ENCODE measurements at places on chromosomes 6 and 20.

DNA sequence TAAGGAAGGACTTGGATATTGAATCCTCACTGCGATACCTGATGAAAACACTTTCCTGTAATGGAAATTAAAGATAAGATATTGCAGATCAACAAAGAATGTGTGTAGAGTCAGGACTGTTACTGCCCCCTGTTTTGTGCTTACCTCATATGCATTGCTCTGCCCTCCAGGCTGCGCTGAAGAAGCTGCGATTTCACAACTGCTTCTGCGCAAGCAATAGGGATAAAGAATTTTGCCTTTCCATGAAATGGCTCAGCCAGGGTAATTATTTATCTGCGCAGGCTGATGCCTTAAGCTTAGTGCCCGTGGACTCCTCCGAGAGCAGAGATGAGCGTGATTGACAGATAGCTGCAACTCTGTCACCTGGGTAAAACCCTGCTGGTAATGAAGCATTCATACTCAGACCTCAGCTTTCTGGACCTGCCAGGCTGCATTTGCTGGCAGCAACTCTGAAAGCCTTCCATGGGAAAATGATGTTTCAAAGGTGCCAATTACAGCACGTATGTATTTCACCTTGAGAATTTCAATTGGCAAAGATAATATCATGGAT is 370.6 kb downstream of the SAMD5 start:
- DNase-seq = no peak

DNA sequence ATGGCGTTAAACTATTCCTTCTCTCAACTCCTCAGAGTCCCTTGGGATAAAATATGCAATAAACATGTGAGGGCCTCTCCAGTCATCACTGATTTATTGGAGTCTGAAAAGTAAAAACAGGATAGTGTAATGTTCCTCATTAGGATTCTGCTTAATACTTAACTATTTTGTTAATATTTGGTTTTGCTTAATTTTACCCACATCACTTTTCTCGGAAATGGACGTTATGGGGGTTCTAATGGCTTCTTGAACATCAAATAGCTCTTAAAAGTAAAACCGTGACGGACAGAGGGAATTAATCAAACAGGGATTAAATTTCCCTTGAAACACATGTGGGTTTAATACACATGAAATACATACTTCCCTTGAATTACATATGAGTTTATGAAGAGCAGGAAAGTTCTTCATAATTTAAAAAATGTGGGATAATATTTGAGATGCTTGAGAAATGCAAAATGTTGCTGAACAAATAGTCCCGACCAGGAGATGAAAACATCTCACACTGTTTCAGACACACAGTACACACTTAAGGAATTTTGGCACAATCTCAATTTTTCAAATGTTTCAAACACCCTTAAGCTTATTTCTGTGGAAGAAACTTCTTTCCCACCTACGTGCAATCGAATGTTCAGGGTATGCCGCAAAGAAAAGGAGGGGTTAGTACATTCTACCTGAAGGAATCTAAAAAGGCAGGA is 38.4 kb upstream of the EIF2S2 start:
- no peak for DNase-seq

- no peak for DNase-seq
Measured at GRCh38 chr20:39025883-39026282, 63.7 kb downstream of the DHX35 start.

GRCh38 chr6:81614292-81614691 is 138.2 kb downstream of the TENT5A start:
- no peak for DNase-seq

DNA sequence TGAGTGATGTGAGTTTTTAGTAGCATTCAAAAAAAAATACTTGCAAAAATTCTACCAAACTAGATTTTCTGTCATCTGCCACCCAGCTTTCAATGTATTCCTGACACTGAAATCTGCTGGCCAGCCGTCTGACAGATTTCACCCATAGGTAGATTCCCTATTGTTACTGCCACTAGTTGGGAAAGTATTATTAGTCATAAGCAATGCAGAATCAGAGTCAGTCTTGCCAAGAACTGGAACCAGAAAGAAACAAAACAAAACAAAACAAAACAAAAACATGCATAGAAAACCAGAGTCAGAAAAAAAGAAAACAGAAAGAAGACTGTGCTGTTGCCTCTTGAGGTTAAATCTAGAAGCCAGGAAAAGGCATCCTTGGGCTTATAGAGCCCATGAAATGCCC is 293.1 kb upstream of the KCNQ5 start:
- no peak for DNase-seq

DNA sequence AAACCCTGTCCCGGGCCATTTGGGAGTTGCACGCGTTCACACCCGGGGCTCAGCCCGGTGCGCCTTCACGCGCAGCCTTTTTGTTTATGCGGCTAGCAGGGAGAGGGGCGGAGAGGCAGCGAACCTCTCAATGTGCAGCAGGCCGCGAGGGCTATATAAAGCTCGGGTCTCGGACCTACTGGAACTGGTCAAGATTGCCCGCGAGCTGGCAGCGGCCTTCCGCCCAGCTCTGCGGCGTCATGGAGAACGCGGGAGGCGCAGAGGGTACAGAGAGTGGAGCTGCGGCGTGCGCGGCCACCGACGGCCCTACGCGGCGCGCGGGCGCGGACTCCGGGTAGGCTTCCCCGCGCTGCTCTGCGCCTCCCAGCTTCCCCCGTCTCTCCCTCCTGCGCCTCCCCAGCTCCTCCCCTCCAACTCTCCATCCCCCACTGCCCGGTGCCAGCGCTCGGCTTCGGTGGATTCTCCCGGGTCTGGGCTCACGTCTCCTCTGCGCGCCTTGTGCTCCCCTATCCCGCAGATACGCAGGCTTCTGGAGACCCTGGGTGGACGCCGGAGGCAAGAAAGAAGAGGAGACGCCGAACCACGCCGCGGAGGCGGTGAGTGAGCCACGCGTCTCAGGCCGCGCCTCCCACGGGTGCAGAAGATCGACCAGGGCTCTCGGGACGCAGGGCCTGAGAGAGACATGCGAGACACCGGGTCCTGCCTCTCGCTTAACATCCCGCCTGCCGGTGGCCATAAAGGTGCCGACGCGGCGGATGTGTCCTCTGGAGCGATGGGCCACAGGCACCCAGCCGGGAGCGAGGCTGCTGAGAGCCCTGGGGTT is at the start of gene RIPPLY2:
Gene RIPPLY2, plus strand, starts transcription at position 183 of the 823 bp plus-strand sequence. Its CDS starts 57 bp downstream, at position 240.
- DNase-seq = no peak

DNA sequence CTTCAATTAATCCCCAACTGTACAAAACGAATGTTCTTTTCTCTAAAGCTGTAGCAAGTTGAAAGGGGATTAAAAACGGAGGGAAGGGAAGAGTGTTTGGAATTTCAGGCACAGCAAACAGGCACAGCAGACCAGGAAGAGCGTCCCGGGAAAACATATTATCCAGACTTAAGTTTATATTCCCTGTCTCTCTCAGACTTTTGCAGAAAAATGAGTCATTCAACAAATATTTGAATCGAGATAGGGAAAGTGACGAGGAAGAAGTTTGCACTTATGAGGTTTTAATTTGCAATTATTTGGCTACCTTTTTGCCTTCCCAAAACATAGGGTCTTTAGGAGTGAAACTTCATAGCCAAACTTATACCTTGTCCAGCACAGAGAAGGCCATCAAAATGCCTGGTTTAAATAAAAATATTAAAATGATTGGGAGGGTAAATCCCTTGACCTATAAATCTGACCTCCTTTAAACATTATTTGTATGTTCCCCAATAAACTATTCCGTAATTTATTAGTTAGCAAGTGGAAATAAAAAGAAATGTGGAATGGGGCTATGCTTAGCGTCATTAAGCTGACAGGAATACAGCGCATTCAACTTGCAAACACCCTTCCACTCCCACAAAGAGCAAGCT is 16.0 kb downstream of the HFE start:
- DNase-seq = no peak

GRCh38 chr6:43221046-43221972 is 8.0 kb downstream of the DNPH1 start:
- no peak for DNase-seq

GRCh38 chr20:4896971-4897497 is 104.3 kb downstream of the SLC23A2 start:
- DNase-seq = no peak

- no peak for DNase-seq
Measured at GRCh38 chr6:7939864-7940228, 29.3 kb upstream of the TXNDC5 start.

DNA sequence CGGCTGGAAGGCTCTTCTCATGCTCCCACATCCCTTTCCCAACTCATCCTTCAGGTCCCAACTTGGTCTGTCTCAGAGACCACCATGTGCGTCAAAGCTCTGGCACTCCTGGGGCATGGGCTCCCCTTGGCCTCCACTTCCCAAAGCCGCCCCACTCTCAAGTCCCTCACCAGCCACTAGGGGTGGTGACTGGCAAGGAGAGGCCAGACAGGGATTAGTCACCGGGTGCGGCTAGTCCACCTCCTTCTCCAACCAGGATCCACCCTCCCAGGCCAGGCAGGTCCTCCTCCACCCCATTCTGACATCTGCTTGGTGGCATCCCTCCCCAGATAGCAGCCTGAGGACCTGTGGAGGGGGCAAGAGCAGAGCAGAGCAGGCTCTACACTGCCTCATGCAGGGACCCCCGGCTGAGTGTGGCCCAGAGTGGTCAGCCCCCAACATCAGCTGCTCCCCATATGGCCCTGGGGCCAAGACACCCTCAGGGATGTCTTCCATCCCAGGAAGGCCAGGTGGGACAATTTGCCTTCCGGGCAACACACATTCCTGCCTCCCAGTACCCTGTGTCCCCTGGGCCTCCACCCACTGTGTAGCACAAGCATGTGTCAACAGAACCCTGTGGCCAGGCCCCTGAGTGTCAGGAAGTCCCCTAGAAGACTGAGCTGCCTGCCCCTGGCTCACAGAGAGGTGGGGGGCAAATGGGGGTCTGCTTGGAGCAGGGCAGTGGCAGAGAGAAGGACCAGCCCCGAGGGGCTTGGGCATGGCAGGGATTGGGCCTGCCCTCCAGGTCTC is 29.2 kb downstream of the YTHDF1 start:
- DNase-seq = no peak

DNA sequence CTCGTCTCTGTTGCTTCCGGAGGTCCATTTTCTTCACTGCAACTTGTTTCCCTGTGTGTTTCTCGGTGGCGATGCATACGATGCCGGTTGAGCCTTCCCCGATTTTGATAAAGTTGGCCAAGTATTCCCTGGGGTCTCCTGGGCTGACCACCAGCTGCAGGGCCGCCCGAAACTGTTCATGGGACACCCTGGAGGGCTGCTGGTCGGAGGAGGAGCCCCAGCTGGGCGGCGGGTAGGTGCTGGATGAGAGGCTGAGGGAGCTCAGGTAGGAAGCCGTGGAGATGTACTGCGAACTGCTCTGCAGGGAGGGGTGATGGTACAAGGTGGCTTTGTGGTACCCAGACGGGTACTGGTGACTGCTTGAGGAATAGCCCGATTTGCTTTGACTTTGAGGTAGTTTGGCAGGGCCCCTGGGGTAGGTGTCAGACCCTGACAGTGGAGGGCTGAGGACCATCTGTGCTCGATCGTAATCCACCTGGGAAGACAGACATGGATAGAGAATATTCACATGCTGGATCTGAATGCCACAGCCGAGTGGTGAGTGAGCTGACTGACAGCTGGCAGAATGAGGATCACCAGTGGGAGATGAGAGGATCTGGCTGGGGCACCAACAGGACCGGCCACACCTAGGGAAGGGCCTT is 51.6 kb downstream of the LAMP5 start:
- DNase-seq = no peak

DNA sequence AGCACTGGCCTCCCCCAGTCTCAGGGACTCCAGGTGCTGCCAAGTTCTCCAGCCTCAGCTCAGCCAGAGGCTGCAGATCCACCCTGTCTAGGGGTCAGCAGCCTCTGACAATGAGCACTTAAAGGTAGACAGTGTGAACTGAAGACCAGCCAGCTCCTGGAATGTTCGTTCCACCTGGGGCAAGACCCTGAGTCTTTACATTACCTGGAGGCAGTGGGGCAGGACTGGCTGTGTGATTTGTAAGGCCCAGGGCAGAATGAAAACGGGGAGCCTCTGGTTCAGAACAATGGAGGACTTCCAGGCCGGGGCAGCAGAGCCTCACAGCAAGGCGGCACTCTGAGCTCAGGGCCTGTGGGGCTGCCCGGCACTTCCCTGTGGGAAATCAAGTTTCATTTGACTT is 65.0 kb downstream of the CTCFL start:
- DNase-seq = no peak

DNA sequence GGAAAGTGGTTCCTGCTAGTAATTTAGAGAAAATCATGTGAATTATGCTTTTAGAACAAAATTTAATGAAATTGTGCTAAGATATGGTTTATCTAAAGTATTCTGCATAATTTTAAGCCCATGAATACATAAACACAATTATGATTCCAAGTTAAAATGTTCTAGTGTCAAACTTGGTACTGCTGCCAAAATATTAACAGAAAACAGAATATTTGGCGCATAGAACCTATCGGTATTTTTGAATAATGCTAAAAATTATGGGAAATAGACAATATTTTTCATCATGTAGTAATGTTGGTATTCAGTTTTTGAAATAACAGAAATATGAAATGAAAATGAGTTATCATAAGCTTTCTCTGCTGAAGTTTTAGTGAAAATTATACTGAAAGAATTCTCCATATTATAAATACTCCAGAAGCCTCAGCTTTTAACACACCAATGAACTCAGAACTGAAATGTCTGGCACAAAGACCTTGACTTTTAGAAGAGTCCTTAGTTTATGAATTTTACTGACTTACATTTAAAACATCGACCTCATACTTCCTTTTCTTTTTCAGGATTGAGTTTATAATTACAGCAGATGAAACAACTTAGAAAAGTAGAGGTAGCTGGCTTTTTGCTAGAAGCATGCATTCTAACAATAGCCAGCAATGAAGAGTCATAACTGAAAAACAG is 1192.3 kb upstream of the GJE1 start:
- no peak for DNase-seq

- no peak for DNase-seq
Measured at GRCh38 chr6:43207286-43207685, 22.0 kb downstream of the DNPH1 start.

GRCh38 chr6:137095651-137096238 is 51.0 kb upstream of the IL20RA start:
- DNase-seq = no peak

- DNase-seq = no peak
Measured at GRCh38 chr6:133033263-133033662, 207.9 kb upstream of the EYA4 start.

DNA sequence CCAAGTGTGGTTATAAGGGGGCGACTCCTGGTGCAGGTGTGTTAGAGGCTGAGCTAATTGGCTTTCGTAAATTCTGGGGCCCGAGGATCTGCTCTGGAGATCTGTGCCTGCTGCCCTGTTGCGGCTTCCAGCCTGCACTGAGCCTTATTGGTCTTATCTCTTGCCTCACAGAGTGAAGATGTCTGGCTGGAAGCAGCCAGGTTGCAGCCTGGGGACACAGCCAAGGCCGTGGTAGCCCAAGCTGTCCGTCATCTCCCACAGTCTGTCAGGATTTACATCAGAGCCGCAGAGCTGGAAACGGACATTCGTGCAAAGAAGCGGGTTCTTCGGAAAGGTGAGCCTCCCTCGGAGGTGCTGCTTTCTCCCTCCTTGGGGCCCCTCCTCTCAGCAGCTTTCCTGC is 20.0 kb downstream of the PRPF6 start:
- DNase-seq = no peak

Data from stimulated activated CD4-positive, alpha-beta T cell treated with anti-CD3 and anti-CD28 coated beads, Interleukin-1b, Interleukin-23, amount 100 ng/mL, for 1 hour (primary cell).